ENCODE measurements at places on chromosomes 5 and 9.

GRCh38 chr9:135217836-135218235, 130.4 kb downstream of the OLFM1 start:
- DNase-seq = no peak

GRCh38 chr5:131821221-131821620, 24.4 kb upstream of the FNIP1 start:
- DNase-seq = no peak

DNA sequence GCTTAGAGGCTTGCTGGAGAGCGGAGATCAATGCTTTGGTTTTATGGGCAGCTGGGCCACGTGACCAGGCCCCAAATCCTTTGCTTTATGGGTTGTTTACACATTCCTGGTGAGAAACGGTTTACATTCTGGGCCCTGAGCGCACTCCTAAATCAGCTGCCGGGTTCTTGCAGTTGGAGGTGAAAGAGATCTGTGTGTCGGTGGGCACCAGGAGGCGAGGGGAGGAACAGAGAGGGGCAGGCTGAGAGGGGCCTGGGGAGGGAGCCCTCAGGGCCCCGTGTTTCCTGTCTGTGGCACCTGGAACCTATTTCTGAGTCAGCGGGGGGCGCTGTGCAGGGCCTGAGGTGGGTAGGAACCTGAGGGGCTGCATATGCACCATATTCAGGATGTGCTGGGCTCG, 63.5 kb upstream of the HAND1 start:
- DNase-seq = no peak

DNA sequence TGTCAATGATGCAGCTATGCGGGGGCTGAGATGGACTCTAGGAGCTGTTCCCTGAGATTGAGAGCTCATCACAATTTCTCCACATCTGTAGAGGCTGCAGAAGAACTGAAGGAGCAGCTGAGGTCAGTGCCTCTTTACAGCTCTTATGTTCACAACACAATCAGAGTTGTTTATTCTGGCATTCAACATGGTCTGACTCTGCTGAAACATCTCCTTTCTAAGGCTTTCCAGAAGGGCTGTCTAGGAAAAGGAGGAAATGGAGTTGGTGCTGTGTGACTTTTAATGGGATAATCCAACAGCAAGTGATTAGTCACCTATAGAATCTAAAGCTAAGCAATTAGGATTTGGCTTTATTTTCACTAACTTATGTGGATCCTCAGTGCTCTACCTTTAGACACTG, 6.0 kb downstream of the POU5F2 start:
- DNase-seq = no peak

GRCh38 chr5:89471541-89471940, 588.6 kb upstream of the MEF2C start:
- no peak for DNase-seq

GRCh38 chr5:72470826-72471225, 36.4 kb downstream of the ZNF366 start:
- DNase-seq = no peak

- DNase-seq = no peak
Measured at GRCh38 chr9:89448381-89448780, 49.5 kb downstream of the SEMA4D start.

DNA sequence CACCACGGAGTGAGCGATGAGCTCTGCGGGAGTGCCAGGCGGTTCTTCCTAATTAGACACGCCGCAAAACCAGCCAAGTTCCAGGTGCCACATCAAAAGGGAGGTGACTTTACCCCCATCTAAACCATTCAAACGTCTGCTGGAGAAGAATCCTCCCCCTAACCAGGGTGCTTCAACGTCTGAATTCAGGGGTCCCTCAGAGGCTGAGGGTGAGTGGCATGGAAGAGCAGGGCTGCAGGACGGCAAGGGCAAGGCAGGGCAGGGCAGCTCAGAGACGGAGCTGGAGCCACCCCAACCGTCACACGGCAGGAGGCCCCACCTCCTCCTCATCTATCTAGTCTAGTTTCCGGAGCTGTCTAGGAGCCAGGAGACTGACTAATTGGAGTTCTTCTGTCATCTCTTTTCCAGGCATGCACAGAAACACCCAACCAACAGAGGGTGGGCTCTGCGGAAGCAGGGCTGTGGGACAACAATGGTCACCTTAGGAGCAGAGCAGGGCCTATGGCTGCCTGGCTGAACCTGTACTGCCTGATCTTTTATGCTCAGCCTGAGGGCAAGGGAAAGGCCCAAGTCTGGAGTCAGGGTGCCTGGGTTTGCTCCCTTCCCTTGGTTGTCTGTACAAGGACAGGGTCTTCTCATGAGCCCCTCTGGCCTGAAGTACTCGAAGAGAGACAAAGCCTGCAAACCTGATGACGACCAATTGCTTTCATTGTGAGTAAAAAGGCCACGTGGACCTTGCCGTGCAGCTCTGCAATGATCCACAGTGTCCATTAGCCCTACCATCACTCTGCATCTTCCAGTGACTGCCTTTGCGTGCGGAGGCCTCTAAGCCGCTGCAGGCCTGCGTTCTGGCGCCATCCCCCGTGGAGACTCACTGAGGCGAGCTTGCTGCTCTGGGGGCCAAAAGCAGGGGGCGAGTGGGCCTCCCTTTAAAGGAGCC, 81.0 kb upstream of the SLC25A51 start:
- no peak for DNase-seq

GRCh38 chr5:18000744-18001143, 366.5 kb downstream of the TAF11L14 start:
- no peak for DNase-seq

DNA sequence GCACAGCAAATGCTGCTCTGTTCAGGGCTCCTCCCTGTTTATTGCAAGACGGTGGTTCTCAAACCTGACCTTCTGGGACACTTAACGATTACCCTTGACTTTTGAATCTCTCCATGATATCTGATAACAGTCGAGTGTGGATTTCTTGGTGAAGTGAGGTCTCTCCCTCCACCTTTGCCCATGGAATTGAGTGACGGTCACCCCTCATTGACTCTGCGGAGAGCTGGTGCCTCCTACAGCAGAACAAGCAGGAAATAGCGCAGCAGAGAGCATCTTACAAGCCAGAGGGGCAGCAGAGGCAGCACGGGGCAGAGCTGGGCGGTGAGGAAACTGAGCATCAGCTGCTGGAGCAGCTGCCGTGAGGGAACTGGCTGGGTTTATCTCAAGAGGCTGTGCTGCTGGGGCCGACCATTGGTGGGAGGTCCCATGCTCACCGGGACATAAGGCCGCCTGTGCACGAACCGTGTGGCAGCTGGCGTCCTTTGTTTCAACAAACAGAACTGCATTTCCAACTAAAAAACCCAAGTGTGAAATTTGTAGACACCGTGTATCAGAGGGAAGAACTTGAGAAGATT, 189.8 kb downstream of the MTRR start:
- no peak for DNase-seq

DNA sequence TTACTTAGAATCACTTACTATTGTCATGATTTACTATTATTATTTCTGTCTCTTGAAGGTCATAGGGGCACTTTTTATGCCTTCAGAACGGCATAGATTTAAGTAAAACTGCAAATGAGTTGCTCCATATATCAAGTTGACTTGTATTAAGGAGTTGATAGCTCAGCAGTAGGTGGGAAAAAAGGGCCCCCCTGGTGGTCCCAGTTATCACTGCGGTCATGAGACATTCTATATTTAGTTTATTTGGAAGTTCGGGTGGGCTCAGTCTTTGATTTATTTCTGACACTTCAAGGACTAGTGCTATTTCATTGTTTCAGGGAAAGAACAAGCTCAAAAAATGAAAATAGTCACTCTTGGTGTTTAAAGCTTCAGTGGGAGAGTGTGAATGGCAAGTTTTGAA, 159.3 kb downstream of the SLC24A2 start:
- DNase-seq = no peak

- DNase-seq = no peak
Measured at GRCh38 chr5:134510970-134511795, 14.3 kb upstream of the JADE2 start.

- DNase-seq = no peak
Measured at GRCh38 chr9:34486572-34486971, 28.0 kb downstream of the DNAI1 start.

GRCh38 chr5:128099944-128100343, 16.4 kb downstream of the SLC12A2 start:
- no peak for DNase-seq

GRCh38 chr9:138114501-138115245, 237.1 kb downstream of the CACNA1B start:
- DNase-seq = no peak

DNA sequence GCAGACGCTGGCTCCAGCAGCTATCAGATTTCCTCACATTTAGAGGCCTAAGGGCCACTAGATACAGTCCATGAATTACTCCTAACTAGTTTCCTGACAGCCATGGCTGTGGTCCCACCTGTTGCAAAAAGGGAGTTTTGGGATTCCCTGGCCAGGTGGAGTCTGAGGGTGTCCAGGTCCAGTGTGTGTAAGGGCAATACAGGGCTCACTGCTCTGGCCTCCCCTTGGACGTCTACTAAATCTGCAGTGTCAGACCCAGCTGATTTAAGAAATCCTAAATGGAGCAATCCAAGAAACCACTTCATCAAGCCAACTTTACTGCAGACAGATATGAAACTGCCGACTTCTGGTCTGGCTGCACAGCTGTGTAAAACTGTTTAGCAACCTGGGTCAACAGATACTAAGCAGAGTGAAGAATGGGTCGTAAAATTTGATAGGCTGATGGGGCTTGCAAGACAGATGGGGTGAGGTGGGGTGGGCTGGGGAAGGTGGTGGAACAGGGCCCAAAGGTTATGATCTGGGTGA, 116.4 kb downstream of the GADD45G start:
- no peak for DNase-seq

GRCh38 chr5:26737348-26738265, 300.8 kb downstream of the CDH9 start:
- DNase-seq = no peak

GRCh38 chr9:134195558-134195957, 31.2 kb upstream of the RNU6ATAC start:
- DNase-seq = no peak

- DNase-seq = no peak
Measured at GRCh38 chr5:125480911-125481310, 734.5 kb upstream of the ZNF608 start.

DNA sequence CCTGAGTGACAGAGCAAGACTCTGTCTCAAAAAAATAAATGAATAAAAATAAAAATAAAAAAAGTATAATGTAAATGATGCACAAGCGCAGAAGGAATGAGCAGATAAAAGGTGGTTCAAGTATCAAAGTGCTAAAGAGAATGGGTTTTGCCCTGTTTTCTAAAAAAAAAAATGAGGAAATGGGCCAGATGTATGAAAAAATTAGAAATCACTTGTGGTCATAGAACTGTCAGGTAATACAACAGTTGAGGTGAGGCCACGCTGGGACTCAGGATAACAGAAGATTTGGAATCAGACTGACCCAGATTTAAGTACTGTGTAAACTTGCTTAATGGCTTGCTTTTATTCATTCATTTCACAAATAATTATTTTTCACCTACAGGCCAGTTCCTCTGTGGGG, 69.8 kb downstream of the MAPKAP1 start:
- DNase-seq = no peak

GRCh38 chr5:181173420-181174342, 26.3 kb downstream of the OR2V2 start:
- no peak for DNase-seq

DNA sequence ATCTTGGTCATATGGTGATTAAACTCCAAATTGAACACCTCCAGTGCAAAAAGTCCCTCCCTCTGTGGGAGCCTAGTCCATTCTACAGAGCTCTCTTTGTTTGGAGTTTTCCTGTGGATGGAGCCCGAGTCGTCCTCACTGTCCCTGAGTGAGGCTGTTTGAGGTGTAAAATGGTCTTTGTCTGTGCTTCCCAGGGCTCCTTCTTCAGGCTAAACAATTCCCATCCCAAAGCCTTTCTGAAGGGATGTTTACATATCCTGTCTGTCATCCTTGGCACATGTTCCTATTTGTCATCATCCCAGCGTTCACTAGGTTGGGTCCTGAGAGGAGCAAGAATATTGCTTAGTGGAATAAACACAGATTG, 68.9 kb downstream of the COL27A1 start:
- DNase-seq = no peak

- DNase-seq = no peak
Measured at GRCh38 chr5:172186114-172186695, 1.8 kb downstream of the STK10 start.

DNA sequence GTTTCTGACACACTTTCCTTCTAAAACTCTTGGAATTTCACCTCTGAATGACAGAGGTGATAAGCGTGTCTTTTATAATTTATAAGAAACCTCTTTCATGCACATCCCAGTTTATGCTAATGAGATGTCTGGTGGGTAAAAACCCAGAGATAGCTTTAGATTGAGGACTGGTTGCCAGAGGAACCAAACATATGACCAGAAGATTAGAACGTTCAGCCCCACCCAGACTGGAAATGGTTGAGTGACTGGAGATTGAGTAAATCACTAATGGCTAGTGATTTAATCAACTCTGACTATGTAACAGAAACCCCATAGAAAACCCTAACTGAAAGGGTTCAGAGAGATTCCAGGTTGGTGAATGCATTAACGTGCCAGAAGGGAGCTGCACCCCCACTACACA, 69.2 kb downstream of the CDH18 start:
- no peak for DNase-seq

- DNase-seq = no peak
Measured at GRCh38 chr5:178505639-178506407, 84.4 kb downstream of the COL23A1 start.
